ENCODE measurements at places on chromosomes 16 and 17.

DNA sequence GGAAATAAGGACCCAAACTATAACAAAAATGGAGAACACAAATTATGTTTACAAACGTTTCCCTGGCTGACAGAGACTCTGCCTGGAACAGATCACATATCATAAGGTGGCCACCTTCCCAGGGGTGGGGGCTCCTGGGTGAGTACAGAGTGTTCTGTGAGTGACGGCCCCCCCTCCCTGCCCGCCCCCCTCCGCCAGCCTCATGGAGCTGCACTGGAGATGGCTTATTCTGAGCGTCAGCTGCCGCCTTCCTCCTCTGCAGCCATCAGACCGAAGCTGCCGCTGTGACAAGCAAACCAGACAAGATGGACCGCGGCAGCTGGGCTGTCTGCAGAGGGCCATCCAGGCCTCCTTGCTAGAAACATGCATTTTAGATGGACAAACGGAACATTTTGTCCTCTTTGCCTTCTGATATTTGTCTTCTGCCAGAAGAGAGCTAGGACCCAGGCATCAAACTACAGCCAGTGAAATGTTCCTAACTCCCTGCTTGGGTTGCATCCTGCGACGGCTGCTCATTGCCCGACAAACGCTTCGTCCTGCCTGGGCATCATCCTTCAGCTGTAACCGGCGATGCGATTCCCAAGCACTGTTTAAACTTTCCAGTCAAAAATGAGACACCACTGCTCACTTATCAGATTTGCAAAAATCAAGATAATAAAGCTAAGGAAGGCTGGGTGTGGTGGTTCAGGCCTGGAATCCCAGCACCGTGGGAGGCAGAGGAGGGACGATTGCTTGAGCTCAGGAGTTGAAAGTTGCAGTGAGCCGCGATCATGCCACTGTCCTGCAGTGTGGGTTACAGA is 15.3 kb upstream of the RPTOR start:
- no peak for DNase-seq

GRCh38 chr17:2054512-2055291 is at the start of gene HIC1:
TSS of gene HIC1 (plus strand) at chr17:2055103. CDS start at chr17:2056691, 1,588 bp downstream.
- DNase-seq, result peak; percentile 64

- DNase-seq, result no peak
Measured at GRCh38 chr16:4218202-4218601, 23.7 kb downstream of the SRL start.

DNA sequence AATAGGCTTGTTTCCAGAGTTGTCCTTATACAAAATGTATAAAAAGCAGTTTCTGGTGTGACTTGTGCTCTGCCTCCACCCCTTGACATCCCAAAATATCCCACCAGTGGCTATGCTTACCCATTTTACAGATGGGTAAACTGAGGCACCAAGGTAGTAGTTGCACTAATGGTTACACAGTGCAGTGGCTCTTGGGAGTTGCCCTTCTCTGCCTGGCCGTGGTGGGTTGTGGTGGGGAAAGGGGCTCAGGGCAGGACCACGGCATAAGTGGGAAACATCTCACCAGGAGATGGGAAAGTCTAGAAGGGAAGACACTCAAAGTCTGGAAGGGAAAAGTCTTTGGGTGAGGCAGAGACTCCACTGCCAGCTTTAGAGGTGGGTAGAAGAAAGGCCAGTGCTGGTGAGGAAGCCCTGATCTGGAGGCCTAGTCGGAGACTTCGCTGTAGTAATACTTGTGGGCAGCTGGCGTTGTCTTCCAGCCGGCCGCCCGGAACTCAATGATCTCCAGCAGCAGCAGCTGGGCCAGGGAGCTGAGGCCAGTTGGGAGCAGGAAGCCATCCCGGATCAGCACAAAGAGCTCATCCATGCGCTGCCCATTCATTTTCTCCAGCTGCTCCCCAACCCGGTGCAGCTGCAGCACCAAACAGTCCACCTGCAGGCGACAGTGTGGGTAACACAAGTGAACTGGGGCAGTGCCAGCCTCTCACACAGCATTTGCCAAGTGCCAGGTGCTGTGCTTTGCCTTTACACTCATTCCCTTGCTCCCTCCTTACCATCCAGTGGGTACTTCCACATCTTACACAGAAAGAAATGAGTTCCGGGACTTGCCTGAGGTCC is 4.5 kb downstream of the MIF4GD start:
- no peak for DNase-seq

- no peak for DNase-seq
Measured at GRCh38 chr17:71342737-71343136, 778.1 kb upstream of the SOX9 start.

Data from T-helper 2 cell (primary cell).